ENCODE measurements at places on chromosomes 4 and X. TPM values are rescaled to one million over a fixed set of nuclear protein-coding genes. Genes with fewer than 3 reads are reported as not detected.

DNA sequence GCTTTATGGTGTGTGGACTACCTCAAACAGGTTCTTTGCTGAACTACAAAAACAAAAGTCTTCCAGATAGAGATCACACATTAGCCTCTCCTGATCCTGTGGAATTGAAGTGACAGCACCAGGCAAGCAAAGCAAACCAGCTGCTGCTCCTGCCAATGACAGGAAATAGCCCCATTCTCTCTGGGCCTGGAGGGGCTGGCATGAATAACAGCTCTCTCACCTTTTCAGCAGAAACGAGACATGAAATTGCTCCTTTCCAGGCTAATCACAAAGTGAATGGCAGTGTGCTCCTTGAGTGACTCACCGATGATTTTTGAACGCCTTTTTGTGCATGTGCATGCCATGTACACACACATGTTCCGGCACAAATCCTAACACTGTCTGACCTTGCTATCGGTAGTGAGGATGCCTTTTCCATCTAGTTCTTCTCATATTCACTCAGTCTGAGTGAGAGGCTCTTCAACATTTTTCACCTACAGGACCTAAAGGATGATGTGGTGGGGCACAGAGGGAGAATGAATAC is 24.4 kb downstream of the MFAP3L start:
- DNase-seq: no peak

DNA sequence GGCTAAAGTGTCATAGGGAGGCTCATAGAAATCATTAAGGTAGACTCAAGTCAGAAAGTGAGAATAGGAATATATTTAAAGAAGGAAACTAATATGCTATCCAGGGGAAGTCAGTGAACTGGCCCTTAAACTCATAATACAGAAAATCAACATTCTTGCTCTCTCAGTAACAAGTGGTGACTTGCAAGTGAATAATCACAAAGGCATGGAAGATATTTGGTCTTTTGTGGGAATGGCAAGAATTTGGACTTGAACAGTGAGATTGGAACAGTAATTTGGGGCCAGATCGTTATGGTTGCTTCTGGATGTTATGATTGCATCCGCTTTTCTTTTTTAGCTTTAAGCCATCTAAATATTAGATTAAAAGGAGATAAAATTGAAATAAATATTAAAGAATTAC is 103.8 kb downstream of the TBC1D19 start:
- DNase-seq: no peak

- DNase-seq: no peak
These were observed 53.0 kb upstream of the RAPGEF2 start for GRCh38 chr4:159049780-159050375.

DNA sequence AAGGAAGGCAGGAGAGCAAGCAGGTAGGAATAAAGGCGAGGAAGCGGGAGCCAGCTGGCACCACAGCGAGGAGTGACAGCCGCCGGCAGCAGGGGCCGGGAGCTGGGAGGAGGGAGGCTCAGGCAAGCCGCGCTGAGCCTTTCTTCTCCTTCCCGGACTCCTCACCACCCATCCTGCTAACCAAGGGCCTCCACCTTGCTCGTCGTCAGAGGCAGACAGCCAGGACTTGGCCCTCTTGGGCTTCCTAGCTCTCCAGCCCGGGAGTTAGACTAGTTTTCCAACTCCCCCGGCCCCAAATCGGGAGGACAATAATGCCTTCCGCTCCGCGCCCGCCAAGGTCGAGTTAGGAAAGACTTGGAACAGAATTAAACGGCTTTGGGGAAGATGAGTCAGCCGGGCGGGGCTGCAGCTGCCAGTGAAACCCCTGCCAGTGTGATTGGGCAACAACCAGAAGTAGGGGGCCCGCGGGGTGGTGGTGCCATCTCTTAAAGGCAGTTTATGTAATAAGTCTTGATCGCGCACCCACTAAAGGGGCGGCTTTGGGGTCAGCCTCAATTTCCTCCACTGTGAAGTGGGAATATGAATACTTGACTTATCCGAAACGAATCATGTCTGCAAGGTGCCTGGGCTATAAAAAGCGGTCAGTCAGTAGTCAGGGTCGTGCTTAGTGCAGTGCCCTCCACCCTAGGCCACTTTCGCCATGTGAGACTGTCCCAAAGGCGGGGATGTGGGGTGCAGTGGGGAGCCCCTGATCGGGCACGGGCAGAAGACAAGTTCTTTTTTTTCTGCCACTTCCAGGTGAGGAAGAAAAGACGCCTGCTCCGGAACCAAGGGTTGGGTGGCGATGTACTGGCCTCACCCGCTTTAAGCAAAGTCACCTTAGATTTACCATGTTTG is 6.7 kb upstream of the HSD17B10 start:
- no peak for DNase-seq

DNA sequence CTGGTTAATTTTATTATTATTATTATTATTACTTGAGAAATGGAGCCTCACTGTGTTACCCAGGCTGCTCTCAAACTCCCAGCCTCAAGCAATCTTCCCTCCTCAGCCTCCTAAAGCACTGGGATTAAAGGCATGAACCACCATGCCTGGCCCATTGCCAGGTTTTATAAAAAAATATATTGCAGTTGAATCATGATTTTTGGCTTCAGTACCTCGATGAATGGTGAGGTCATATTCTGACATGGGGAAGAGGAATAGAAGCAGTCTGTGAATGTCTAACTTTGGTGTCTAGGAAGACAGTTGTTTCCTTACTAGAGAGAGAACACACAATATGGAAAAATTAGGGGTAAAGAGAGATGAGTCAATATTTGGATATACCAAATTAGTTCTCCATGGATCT is 32.0 kb downstream of the CCSER1 start:
- DNase-seq: no peak

- DNase-seq: no peak
These were observed 35.2 kb downstream of the AFF2 start for GRCh38 chrX:148535639-148536038.

GRCh38 chr4:25567253-25567652 is 88.4 kb upstream of the SLC34A2 start:
- DNase-seq: no peak

DNA sequence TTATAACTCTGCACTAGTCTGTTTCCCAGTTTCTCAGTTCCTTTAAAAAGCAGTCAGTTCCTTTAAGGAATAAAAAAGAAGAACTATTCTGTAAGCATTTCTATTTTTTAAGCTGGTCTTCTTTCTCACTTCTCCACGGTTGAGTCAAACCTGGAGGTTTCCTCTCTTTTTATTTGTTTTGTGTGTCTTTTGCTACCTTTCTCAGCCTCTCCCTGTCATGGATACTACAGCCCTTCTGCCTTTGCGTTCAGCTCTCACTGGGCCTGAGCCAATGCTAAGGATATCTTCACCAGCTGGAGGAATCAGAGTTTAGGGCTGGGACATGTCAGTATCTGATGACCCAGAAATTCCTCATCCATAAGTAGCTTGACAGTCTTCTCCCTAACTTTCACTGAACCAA is 49.7 kb upstream of the PRKX start:
- no peak for DNase-seq

- DNase-seq: no peak
These were observed 89.3 kb upstream of the MAML3 start for GRCh38 chr4:140243278-140243753.

DNA sequence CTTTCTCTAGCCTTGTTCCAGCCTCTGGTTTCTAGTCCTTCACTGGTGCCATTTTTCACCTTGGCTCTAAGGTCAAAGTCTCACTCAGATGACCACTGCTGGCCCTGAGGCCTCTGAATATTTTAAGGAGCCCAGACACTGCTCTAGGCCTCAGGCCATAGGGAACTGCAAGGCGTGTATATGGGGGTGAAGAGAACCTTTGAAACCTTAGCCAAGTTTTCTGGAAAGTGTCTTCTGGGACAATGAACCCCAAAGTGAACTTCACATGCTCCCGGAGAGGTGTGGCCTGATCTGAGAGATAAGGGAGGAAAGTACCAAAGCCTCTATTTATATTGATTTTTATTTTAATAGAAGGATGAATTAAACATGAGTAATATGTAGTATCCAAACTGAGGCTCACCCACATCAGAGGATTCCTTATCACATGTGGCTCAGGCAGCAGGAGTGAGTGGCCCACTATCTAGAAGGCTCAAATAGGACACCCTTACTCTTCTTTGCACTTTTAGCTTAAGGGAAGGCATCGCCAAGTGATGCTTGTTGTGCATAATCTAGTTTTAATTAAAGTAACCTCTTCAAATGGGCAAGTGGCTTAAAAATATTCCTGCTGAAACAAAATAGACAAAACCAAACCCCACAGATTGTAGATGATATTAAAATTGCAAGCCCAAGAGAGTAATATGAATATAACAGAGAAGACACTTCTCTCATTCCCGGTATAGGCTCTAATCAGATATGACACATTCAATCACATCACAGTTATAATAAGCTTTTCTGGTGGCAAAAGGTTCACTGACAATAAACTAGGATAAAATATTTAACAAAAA is 18.3 kb downstream of the GRPR start:
- DNase-seq: no peak

GRCh38 chr4:2047781-2048581 is 11.1 kb upstream of the NAT8L start:
- no peak for DNase-seq

GRCh38 chrX:119087121-119087520 is 14.3 kb downstream of the CT47C1 start:
- no peak for DNase-seq

GRCh38 chr4:158826057-158826456 is 57.2 kb downstream of the FNIP2 start:
- no peak for DNase-seq

DNA sequence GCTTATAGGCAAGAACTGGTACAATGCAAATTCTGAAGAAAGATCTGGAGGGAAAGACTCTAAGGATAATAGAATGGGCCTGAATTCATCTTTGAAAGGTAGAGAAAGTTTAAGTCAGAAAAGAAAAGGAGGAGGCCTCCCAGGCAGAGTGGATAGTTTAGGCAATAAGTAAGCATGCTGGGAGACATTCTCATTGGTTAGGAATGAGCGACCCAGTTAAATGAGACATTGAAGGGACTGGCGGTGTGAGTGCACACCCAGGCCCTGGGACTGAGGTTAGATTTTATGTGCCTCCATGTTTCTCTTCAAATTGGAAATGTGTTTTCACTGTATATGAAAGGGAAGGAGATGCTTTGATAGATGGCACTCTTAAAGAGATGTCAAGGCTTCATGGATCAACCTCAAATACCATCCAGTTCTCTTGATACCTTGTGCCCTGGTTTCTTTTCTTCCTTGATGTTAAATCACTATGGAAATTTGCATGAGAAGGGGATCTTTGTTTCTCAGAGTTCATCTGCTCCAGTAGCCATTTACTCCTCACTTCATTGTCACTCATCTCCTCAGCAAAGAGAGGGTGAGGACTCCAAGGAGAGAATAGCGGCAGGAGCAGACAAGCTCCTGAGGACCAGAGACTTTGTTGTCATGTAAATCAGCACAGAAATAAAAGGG is 584.2 kb upstream of the INTU start:
- no peak for DNase-seq

DNA sequence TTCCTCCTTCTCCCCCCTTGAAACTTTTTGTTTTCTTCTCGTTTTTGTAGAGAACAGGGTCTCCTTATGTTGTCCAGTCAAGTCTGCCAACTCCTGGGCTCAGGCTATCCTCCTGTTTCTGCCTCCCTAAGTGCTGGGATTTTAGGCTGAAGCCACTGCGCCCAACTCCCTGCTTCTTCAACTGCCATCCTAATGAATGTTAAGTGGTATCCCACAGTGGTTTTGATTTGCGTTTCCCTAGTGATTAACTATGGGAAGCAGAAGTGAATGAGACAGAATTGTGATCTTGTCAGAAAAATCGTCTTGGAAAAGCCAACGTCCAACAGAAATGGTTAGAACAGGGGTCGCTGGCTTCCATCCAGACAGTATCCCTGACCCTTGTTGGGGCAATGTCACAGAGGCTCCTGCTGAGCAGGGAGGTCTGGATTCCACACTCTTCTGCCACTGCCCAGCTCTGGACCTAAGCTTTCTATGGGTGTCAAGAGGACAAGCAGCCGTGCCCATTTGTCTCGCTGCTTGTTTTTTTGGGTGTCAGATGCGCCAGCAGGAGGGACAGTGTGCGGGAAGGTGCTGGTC is 869 bp upstream of the ADD1 start:
- no peak for DNase-seq

DNA sequence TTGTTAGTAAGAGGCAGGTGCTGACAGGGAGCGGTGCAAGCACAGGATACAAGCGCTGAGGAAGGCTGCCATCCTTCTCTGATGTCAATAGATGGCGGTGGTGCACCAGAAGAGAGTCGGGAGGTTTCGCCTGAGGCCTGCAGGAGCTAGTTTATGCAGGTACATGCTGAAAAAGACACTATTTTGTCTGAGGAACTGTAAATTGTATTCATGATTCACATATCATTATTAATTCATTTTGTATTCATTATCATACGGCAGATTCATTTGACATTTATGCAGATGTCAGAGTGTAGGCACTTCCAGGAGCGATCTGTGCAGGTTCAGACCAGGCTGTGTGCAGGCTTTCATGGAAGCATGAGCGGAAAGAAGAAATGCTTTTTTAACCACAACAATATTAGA is 824.0 kb downstream of the STIM2 start:
- no peak for DNase-seq

DNA sequence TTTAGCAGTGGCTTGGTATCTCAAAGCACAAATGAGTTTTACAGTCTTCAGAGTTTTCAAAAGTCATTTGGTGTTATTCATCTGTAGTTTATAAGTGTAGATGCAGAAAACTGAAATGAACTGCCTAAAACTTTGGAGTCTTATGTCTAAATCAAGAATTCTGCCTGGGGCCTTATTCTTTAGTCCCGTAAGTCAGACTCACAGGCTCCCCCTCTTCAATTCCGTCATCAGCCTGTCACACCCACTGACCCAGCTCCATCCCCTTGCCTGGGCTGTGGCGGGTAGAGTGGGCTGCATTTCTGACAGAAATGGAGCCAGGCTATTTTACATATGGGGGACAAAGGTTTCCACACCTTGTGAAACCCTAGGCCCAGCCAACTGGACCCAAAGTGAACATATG is 44.3 kb downstream of the TSPAN5 start:
- no peak for DNase-seq

- no peak for DNase-seq
These were observed 104.6 kb downstream of the REELD1 start for GRCh38 chr4:146318894-146319293.

DNA sequence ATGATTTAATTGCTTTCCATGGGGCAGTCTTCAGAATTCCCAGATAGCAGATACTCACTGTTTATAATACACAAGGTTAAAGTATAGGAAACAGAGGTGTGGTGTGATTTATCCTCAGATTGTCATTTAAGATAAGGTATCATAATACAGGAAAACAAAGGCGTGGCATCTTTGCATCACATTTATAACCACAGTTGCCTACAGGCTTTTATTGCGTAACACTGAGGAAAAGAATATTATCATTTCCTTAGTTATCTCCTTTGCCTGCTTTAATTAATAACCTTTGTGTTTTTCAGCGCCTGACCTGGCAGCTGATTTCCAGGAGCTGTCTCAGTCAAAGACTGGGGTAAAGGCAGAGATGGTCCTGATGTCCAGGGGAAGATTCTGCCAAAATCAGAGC is 68.8 kb downstream of the SSX7 start:
- DNase-seq: no peak

GRCh38 chr4:38365748-38366310 is 298.2 kb upstream of the KLF3 start:
- DNase-seq: no peak

The SLITRK4 gene
- 3.2 TPM for total RNA-seq

The PNMA5 gene
- total RNA-seq: not detected

The CD38 gene
- 1.2 TPM for total RNA-seq

The USP11 gene
- 72.4 TPM for total RNA-seq

The CT55 gene
- not detected for total RNA-seq

The ZNF630 gene
- total RNA-seq: 4.7 TPM

The CFP gene
- total RNA-seq: 0.74 TPM

The POU4F2 gene
- not detected for total RNA-seq

The PAK3 gene
- total RNA-seq: 2.9 TPM

The AKAP4 gene
- total RNA-seq: not detected

The TRIM2 gene
- total RNA-seq: 28.7 TPM

The CFAP47 gene
- not detected for total RNA-seq

The NUP62CL gene
- 10.6 TPM for total RNA-seq

The LONRF3 gene
- total RNA-seq: 9.8 TPM

The TCEAL1 gene
- 93.1 TPM for total RNA-seq
